ENCODE measurements at places on chromosomes 4 and X.

DNA sequence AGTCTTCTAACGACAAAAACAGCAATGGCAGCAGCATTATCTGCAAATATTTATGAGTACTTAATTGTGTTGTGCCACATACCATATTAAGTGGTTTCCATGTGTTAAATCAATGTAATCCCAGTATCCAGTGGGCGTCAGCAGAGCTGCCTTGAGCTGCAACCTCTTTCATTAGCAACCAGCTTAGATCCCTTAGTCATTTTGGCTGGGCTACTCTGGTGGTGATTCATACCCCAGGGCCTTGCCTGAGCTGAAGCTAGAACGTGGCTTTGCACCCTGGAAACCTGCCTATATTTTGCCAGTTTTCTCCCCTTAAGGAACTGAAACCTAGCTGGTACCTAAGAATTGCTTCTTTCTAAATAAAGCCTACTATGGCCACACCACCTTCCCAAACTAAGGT lies 474.3 kb upstream of the FTHL17 start:
- DNase-seq: no peak

DNA sequence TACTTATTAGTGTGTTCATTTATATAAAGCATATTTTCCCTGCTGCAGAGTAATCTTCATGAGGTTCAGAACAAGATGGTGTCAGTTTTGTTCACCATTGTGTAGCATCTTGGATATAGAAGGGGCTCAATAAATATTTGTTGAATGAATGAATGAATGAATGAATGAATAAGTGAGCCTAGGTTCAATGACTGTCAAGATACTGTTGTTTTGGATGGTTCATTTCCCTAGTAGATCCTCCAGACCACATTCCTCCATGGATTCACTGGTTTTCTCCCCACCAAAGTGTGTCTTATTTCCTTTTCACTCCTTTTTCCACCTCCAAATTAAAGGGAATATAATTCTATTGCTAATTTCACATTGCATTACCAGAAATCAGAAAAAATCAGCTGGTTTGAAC lies 2.1 kb upstream of the OCIAD2 start:
- no peak for DNase-seq

DNA sequence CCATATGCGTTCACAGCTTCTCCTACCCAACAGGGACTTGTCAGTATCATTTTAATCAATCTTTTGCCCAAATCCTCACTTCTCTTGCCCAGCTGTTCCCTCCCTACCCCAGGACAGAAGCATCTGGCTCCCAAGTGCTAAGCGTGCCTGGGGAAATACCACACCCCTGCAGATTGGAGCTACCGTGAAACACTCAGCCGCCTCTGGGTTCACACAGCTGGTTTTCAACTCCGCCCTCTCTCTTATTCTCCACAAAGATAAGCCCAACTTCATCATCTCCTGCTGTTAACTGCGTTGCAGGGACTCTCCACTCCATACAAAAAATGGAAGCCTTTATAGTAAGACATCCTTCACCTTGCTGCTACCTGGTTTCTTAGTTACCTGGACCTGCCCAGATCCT lies 147.3 kb upstream of the FTHL17 start:
- DNase-seq: no peak

DNA sequence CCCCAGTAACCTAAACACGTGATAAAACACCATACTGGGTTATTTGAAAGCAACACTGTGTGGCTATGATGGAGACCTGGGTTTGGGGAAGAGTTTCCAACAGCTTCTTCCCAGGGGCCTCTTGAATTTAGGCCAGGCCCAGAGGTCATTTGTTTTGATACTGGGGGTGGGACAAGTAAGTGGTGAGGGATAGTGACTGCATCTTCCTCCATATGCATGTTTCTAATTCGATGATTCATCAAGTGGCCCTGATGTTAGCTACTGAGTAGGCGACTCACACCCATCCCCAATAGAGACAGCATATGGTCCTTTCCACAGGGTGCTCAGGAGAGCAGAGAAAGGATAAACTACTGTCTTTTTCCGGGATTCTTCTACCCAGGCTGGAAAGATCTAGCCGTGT lies 2.7 kb downstream of the NDP start:
- no peak for DNase-seq

DNA sequence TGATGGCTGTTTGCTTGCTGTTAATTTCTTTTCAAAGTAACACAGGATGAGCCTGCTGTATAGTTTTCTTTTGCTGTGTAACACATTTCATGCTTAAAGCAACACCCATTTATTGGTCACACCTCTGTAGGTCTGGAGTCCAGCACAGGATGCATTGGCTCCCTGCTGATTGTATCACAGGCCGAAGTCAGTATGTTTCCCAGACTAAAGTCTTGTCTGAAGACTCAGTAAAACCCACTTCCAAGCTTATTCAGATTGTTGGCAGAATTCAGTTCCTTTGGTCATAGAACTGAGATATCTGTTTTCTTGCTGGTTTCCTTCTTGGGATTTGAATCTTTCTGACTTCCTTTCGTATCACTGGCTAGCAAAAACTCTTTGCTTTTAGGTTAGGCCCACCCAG lies 54.3 kb downstream of the LRP2BP start:
- no peak for DNase-seq

DNA sequence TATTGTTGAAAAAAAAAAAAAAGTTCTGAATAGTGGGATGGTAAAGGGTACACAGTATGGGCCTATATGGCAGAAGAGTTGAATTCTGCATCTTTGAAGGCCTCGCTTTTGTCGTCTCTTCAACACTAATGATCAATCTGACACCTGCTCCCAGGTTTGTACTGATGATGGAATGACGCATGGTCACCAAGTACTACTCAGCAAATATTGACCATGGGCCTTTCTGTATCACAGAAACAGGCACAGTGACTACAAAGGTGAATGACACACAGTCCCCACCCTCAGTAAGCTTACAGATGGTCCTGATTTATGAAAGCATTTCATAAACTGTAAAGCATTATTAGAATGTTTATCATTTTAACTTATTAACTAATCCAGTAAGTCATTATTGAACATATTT lies 152.6 kb downstream of the LDB2 start:
- DNase-seq: no peak

- DNase-seq: no peak
These were observed 91.6 kb upstream of the LIMCH1 start for GRCh38 chr4:41446391-41446790.

DNA sequence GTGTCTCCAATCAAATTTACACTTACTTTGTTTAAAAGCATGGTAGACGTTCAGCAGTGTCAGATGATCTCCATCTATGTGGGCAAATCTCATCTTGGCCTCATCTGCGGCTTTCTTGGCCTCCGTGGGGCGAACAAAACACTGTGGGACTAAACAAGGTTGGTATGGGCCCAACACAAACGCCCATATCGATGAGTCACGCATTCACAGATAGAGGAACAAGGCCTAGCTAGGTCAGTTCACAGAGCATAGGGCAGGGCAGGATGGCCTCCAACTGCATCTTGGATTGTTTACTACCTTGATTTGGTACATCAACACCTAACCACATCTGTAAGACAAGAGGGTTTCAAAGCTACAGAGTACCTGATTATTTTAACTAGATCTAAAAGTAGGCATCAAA lies 47.3 kb downstream of the DHX15 start:
- DNase-seq: no peak

DNA sequence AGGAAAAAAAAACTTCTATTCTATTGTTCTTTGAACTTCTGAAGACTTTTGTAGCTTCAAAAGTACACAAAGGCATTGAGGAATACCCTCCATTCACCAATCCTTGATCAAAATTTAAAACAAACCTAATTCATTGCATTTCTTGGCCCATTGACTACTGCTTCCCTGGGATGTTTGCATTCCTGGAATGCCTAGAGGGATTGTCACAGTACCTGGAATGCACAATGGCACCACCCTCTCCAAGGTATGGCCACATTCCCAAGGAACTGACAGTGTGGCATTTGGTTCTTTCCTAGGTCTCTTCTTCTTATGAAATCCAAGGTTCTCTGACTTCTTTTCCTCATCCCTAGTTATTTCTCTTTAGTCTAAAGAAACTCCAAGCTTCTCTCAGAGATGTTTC lies 600.7 kb downstream of the CCSER1 start:
- DNase-seq: no peak
